Activated CD8-positive, alpha-beta memory T cell treated with anti-CD3 and anti-CD28 coated beads for 4 hours (primary cell): ENCODE measurements at places on chromosomes 6 and 20.

DNA sequence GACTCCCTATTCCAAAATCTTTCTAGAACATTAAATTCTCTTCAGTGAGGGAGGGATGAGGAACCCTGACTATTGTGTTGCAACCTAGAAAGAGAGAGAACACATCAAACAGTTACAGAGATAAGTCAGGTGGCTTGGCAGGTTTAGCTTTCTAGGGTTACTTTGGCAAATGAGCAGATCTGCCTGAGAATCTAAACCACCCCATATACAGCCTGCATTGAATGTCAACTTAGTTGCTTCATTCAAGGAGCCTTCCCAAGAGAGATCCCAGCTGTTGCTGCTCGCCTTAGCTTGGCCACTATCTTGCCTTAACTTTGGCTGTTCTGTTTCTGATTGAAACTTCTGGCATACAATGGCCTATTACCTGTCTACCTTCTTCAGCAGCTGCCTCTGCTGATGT, 74.7 kb upstream of the TCF21 start:
- DNase-seq: no peak

DNA sequence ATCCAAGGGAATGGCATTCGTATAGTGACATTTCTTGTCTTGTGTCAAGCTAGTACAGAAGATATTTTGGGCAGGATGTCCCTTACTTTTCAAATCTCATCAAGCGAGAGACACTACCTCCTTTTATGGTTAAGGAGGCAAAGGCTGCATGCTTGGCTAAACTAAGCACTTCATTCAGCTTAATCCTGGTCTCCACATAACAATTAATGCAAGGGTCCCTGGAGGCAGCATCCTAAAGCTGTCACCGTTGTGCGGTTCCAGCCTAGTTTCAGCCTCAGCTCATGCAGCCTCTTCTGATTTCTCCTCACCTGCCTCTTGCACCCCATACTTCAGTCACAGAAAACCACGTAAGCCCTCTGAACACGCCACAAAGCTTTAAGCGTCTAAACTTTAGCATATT, 67.1 kb upstream of the SLC22A23 start:
- DNase-seq: no peak

- no peak for DNase-seq
Observed at GRCh38 chr20:49887251-49888211, 27.8 kb downstream of the SPATA2 start.

DNA sequence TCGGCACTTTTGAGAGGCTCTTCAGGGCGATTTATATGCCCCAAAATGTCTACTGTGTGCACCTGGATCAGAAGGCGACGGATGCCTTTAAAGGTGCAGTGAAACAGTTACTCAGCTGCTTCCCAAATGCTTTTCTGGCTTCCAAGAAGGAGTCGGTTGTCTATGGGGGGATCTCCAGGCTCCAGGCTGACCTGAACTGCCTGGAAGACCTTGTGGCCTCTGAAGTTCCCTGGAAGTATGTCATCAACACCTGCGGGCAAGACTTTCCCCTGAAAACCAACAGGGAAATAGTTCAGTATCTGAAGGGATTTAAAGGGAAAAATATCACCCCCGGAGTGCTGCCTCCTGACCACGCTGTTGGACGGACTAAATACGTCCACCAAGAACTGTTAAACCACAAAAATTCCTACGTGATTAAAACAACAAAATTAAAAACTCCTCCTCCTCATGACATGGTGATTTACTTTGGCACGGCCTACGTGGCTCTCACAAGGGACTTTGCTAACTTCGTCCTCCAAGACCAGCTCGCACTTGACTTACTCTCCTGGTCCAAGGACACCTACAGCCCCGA, 8.2 kb downstream of the GCNT2 start:
- DNase-seq: no peak

DNA sequence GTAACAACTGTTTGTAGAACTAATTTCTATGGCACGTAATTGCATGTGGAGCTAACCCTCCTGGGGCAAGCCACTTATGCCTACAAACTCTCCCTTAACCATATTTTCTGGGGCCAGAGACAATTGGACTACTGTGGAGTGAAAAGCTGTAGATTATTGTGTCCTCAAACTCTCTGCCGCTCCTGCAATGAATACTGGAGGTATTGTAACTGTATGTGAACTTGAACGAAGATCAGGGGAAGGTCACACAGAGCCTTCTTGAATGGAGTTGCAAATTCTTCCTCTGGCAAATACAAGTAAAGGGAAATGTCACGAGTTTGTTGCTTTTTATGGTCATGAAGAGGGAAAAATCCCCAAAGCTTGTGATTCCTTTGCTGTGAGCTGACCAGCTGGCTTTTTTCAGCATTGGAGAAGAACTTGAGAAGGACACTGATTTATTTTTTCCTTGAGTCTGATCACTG, 18.2 kb downstream of the AKAP12 start:
- DNase-seq: no peak
